ENCODE measurements at places on chromosomes 1 and 21.

- peak; percentile 69 for DNase-seq
Observed at GRCh38 chr1:30085811-30086770, 637.3 kb downstream of the MATN1 start.

GRCh38 chr1:232472485-232473041, 157.4 kb downstream of the SIPA1L2 start:
- DNase-seq: no peak

DNA sequence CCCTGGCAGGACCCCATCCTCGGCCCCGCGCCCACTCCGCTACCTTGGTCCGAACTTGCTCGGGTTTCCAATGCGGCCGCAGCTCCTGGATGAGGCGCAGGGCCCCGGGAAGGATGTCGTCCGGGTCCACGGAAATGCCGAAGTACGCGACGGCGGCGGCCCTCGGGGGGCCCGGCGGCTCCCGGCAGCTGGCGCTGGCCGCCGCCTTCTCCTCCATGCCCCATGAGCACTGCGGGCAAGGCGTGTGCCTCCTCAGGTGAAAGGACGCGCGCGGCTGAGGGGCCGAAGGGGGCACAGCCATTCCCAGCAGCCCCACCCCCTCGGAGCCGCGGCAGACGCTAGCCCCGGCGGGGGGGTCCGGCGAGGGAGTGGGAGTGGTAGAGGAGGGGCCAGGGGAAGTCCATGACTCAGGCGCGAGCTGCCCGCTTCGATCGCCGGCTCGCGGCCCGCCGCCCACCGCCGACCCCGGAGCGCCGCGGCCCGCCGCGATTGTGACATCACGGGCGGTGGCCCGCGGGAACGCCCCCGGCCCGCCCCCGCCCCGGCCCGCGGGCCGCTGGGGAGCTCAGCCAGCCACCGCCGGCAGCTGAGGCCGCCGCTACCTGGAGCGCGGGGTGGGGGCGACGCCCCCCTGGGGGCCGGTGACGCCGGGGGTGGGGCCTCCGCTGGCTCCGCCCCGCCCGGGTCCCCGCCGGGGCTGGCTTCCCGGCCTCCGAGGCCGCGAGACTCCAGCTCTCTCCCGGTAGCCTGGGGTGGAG, at the start of gene ETNK2:
TSS of gene ETNK2 (minus strand) at position 493 of the 758 bp plus-strand sequence. CDS start at position 301, 192 bp downstream.
- DNase-seq: no peak

- no peak for DNase-seq
Observed at GRCh38 chr1:55309053-55309452, 93.9 kb upstream of the USP24 start.

- no peak for DNase-seq
Observed at GRCh38 chr1:94143809-94144176, 22.8 kb upstream of the ABCA4 start.

DNA sequence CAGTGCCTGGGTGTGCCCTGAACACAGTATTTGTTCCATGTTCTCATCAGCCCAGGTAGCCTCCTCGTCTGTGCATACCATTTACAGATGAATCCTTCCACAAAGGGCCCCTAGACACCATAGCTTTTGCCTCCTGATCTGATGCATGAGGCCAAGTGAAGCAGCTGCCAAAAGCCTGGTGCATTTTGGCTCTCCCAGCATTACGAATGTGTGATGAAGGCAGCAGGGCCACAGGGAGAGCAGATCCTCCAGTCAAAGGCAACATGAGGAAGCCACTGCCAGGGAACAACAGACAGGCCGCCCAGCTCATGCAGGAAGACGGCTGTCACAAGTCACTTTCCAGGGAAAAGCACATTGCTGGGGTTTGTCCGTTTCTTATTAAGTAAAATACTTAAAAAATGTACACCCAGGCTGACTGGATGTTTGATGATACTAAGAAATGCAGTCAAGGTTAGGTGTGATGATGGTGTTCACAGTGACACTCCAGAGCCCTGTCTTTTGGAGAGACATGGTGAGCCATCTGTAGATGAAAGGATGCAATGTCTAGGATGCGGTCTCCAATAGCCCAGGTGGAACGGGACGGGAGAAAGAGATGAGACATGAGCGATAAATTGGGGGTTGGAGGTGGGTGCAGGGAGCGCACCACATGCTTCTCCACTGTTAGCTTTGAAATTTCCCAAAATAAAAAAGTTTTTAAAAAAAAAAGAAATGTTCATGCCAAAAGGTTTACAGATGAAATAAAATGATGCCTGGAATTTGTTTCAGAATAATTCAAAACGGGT, 48.7 kb downstream of the NPHP4 start:
- DNase-seq: no peak

DNA sequence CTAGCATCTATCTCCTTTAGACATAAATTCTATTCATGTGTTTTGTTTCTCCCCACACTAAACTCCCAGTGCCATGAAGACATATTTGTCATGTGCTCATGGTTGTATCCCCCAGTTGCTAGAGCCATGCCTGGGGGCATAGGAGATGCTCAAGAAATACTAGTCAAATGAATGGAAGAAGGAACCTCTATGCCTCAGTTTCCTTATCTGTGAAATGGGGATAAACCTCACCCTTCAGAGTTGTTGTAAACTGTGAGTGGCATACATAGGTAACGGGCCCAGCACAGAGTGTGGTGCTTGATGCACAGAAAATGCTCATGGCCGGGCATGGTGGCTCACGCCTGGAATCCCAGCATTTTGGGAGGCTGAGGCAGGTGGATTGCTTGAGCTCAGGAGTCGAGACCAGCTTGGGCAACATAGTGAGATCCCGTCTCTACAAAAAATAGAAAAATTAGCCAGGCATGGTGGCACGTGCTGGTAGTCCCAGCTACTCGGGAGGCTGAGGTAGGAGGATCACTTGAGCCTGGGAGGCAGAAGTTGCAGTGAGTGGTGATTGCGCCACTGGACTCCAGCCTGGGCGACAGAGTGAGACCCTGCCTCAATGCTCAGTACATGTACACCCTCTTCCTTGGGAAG, 8.7 kb downstream of the LDLRAD2 start:
- DNase-seq: no peak

DNA sequence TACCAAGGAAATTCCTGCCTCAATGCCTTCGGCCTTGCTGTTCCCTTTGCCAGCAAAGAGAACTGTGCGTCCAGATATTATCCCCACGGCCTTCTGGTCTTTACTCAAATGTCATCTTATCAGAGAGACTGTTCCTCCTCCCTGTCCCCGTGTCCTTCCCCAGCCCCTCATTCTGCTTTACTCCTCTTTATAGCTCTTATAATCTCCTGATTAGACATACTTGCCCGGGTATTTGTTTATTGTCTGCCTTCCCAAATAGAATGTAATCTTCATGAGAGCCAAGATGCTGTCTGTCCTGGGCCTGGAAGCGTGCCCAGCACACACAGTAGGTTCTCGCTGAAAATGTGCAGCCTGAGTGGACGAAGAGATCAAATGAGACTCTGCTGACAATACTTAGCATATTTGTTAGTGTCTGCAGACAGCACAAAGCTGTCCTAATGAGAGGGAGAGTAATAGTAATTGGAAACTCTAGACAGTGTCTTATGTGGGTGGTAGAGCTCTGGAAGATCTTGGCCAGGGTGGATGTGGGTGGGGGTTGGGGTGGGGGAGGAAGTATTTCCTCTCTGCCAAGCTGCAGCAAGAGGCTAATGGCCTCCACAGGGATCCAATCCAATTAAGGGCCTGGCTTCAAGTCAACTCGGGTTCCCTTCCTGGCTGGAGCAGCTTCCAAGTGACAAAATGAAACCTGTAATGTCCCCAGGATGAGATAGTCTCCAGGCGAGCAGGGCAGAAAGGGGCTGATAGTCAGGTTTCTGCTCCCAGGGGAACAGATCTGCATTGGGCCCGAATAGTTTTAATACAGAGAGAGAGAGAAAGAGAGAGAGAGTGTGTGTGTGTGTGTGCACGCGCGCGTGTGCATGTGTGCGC, 9.5 kb upstream of the CLIC4 start:
- no peak for DNase-seq
